ENCODE measurements at places on chromosomes 7 and 10.

DNA sequence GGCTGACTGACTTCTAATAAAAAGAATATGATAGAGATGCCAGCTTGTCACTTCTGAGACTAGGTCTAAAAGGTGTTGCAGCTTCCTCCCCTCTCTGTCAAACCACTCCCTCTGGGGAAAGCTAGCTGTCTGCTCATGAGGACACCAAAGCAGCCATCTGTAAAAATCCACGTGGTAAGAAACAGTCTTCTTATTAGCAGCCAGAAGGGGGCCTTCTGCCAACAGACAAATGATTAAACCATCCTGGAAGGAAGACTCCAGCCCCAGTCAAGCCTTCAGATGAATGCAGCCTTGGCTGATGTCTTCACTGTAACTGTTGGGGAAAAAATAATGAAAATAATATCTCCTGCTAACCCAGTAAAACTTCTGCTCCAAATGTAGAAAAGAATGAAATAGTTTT is 41.9 kb upstream of the DAGLB start:
- DNase-seq: no peak

- DNase-seq: no peak
These were observed 211.7 kb upstream of the HABP2 start for GRCh38 chr10:113341138-113341537.

GRCh38 chr7:32364581-32364980 is 125.6 kb downstream of the LSM5 start:
- DNase-seq: no peak

DNA sequence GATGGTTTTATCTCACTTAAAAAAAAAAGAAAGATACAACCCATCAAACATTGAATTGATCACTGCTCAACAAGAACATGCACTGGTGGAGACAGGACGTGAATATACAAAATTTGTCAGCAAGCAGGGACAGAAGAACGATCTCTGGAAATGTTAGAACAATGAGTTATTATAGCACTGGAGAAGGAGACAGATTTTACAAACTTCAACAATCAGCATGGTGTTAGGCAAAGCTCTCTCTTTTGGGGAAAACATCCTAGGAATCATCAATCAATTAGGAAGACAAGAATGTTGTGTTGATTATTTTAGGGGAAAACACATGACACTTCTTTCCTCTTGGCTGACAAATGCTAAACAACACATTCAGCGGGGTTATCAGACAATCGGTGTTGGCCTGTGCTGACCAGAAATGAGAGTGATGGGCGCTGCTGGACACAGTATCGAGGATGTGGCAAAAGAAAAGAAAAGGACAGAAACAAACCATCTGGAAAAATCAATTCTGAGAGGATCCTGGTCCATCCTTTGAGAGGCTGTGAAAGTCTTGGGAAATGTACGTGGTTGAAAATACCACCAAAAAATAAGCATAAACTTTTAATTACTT is 103.9 kb downstream of the RAPGEF5 start:
- no peak for DNase-seq

DNA sequence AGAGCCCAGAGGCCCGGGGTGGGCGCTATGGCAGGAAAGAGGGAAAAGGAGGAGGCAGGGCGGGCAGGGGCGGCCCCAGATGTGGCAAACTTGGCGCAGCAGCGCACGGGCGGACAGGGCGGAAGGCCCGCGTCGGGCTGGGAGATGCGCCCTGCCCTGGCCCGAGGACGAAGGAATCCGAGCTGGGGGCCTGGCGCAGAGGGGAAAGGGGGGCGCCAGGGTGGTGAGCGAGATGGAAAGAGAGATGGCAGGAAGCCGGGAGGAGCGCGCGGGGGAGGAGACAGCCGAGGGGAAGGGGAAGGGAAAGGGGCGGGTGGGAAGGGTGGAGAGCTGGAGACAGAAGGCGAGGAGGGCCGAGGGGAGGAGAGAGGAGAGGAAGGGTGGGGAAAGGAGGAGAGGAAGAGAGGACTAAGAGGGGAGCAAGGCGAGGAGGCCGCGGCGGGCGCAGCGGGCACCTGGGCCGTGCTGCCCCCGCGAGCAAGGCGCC is at the start of gene MARVELD1:
Gene MARVELD1 (plus strand): TSS at position 392 of the 487 bp plus-strand sequence. CDS start 147 bp downstream, outside the sequence.
- no peak for DNase-seq

DNA sequence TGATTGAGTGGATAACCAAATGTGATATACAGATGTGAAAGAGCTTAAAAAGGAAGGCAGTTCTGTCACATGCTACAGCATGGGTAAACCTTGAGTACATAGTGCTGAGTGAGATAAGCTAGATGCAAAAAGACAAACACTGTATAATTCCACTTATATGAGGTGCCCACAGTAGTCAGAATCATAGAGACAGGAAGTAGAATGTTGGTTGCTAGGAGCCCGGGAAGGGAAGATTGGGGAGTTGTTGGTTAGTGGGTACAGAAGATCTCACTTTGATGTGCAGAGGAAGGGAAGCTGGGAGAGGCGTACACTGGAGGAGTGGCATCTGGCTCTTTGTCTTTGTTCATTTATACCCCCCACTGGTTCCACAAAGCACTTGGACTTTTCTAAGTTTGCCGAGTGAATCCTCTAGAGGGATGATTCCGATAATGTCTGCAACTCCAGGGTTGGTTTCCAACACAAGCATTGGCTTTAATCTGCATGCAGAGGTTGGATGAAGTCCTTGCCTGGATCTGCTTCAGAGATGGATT is 39.5 kb downstream of the TSPAN14 start:
- no peak for DNase-seq

Measured in amygdala (tissue), 56 donors.